IPS DF 19.7 (cell line): ENCODE measurements at places on chromosomes 1 and 21.

DNA sequence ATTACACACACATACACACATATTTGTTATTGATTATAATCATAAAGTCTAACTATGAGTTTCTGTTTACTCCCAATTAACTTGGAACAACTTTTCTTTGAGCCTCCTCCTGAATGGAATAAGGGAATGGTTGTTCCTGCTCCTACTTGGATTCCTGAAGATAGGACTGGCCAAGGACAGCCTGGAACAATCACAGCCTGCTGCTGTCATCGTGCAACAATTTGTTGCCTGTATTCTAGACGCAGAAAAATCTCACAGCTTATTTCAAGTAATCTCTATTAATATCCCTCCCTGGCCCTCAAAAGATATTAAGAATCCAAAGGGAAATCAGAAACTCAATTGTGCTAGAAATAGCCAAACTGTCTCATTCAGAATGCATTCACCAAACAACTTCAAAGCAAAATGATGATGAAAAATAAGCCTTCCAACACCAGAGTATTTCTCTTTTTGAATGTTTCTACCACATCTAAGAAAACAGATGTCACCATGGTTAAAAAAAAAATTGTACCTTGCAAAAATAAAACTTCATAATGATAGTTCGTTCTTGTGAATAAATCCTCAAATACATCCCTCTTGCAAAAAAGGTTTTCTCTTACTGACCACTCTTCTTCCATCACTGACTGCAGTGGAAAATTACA is 30.9 kb downstream of the RCAN1 start:
- DNase-seq: no peak

DNA sequence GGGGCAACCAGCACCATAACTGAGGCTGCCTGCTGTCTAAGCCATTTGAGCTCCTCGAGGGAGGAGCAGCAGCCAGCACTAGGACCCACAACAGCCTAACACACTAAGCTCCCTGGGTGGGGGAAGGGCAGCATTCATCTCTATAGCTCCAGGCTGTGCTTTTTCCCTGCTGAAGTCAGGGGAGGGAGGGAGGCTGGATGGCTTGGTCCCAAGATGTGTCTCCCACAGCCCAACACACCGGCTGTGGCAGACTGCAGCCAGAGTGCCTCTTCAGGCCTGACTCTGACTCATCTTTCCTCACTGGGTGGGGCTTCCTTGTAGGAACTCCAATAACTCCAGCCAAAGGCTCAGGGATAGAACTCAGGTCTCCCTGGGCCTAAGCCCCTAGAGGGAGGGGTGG is 296.3 kb downstream of the PRDM2 start:
- DNase-seq: no peak

- DNase-seq: no peak
These were observed 21.0 kb upstream of the PARP1 start for GRCh38 chr1:226428791-226429461.

GRCh38 chr1:54304518-54304917 is 101.7 kb downstream of the SSBP3 start:
- DNase-seq: no peak

DNA sequence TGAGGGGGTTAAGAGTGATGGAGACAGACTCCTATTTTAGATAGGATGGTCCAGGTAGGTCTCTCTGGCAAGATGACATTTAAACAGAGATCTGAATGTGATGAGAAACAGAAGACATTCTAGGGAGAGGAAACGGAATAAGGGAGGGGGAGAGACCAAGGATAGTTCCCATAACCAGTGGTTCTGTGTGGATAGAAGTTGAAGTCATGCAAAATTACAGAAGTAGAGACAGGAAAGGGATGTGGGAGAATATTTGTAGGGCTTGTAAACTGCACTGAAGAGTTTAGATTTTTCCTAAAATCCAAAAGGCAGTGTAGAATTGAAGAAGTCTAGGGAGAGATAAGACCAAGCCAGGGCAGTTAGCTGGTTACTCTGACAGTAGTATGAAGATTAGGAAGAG is 200.6 kb downstream of the GRIK1 start:
- DNase-seq: no peak

DNA sequence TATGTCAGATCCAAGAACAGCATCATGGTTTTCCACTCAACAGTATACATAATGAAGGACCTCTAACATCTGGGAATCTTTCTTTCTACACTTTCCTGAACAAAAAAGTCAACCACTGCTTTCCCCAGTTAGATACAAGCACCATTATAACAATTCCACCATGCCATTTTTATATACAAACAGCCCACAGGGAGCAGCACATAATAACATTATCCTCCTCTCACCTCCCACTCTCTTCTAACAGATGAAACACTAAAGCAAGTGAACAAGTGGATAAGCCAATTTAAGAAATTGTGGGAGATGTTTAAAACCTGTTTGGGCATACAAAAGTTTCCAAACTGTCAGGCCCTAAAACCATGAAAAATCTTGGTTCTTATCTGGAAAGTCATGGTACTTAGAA is 29.4 kb upstream of the PRRC2C start:
- DNase-seq: no peak

DNA sequence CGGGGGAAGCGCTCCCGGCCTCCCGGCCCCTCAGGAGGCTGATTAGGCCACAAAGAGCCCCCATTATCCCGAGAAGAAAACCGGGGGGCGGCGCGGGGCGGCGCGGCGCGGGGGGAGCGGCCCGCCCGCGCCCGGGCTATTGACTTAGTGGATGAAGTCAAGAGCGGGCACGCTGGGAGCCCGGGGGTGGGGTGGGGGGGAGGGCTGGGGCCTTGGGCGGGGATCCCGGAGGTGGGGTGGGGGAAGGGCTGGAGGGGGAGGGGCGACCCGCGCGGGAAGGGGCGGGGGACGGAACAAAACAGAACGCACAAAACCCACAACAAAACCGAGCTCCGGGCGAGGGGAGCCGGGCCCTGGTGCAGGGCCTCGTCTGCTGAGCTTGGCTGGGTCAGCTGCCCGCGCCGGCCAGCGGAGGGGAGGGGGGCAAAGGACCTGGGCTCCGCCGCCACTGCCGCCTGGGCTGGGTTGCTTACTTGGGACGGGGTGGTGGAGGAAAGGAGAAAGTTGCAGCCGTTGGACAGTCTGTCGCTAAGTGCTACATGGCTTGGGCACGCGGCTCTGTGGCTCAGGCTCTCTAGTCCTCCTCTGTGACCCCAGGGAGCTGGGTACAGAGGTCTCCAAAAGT is 16.3 kb downstream of the PAX7 start:
- DNase-seq: no peak

- DNase-seq: no peak
These were observed 97.0 kb downstream of the IER5 start for GRCh38 chr1:181185461-181185860.

DNA sequence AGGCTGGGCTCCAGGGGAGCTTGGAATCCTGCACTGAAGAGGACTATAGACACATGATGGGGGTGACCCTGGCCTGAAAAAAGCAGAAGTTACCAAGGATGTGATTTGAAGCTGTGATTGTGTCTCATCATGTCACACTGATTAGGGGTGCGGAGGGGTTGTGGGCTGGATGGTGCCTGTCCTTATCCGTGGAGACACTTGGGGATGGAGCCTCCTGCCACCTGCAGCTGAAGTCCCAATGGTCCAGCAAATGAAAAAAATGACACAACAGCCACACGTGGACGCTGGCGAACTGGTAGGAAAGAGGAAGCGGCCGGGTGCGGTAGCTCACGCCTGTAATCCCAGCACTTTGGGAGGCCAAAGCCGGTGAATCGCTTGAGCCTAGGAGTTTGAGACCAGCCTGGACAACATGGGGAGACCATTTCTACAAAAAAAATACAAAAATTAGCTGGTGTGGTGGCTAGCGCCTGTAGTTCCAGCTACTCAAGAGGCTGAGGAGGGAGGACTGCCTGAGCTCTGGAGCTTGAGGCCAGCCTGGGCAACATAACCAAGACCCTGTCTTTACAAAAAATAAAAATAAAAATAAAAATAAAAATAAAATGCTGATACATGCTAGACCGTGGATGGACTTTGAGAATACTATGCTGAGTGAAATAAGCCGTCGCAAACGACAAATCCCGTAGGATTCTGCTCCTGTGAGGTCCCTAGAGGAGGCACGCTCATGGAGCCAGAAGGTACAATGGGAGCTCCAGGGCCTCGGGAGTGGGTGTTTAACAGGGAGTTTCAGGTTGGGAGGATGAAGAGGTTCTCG is 838 bp upstream of the IBA57 start:
- DNase-seq: no peak

DNA sequence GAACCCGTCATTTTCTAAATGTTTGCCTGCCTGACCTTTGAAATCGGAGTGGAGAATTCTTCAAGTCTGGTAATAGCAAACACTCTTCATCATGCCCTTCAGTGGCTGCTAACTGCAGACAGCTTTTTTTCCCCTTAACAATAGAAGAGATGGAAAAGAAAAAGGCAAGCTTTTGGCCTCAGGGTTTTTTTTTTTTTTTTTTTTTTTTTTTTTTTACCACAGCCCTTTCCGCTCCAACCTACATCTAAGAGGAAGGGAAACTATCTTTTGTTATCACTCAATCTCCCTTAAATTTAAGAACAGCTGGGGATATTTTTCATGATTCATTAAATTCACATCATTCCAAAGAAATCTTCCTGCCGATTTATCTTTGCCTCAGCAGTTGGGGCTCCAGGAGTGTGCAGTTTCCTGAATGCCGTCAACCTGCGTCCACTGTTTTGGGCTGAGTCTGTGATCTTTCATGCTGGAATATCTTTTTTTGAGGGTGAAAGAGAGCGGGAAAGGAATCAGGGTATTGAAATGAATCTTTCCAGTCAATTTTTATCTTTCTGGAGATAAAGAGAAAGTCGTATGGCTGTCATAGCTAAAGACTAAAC is 144.5 kb upstream of the SMYD2 start:
- no peak for DNase-seq

DNA sequence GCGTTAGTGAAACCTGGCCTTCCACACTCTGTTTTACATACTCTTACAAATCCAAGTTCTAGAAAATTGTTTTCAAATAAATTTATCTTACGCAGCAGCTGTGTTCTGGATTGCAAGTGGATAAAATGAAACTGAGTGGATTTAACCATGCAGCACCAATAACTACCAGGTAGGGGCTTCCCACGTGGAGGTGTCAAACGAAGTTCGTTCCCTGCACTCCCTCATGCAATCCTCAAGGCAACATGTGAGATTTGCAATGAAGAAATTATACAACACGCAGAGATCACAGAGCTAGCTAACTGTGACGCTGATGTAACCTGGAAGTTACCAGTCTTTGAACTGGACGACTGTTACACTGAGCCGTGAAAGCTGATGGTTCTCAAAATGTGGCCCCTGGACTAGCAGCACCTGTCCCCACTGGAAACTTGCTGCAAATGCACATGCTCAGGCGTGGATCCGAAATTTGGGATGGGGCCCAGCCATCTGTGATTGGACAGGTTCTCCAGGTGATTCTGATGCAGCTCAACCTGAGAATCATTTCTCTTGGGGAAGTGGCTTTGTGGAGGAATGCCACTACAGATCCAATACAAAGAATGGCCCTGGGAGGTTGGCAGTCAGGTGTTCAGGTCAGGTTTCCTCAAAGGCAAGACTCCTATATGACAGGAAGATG is 36.3 kb downstream of the RSPH1 start:
- DNase-seq: no peak

DNA sequence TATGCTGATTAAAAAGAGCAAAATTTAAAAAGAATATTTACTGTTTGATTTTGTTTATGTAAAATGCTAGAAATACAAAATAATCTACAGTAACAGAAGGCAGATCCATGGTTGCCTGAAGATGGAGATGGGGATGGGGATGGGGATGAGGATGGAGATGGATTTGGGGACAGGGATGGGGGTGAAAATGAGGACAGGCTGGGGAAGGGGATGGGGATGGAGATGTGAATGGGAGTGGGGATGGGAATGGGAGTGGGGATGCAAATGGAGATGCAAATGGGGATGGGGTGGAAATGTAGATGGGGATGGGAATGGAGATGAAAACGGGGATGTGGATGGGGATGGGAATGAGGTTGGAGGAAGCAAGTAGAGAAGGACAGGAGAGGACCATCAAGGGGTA is 252.2 kb downstream of the PLPP3 start:
- DNase-seq: no peak

GRCh38 chr1:23449306-23449705 is 24.8 kb upstream of the TCEA3 start:
- DNase-seq: no peak

DNA sequence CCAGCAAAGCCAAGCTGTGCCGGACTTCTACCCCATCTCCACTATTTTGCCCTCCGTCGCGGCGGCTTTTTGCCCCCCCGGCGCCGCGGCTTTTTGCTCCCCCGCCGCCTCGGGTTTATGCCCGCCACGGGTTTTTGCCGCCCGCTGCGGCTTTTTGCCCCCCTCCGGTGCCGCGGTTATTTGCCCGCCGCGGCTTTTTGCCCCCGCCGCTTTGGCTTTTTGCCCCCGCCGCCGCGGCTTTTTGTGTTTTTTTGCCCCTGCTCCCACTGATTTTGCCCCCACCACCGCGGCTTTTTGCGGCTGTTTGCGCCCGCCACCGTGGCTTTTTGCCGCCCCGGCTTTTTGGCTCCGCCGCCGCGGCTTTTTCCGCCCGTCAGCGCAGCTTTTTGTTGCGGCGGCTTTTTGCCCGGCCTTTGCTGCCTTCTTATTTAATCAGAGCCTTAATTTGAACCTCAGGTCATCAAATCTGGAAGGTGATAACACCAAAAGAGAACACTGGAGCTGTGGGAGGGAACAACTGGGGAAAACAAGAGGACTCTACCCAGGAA is 106.0 kb downstream of the TPTE start:
- DNase-seq: no peak

GRCh38 chr1:16173447-16174260 is 17.8 kb upstream of the EPHA2 start:
- DNase-seq: no peak

GRCh38 chr1:216665406-216665805 is 57.8 kb downstream of the ESRRG start:
- DNase-seq: no peak

- DNase-seq: no peak
These were observed 117.3 kb downstream of the KAZN start for GRCh38 chr1:14715802-14716201.

DNA sequence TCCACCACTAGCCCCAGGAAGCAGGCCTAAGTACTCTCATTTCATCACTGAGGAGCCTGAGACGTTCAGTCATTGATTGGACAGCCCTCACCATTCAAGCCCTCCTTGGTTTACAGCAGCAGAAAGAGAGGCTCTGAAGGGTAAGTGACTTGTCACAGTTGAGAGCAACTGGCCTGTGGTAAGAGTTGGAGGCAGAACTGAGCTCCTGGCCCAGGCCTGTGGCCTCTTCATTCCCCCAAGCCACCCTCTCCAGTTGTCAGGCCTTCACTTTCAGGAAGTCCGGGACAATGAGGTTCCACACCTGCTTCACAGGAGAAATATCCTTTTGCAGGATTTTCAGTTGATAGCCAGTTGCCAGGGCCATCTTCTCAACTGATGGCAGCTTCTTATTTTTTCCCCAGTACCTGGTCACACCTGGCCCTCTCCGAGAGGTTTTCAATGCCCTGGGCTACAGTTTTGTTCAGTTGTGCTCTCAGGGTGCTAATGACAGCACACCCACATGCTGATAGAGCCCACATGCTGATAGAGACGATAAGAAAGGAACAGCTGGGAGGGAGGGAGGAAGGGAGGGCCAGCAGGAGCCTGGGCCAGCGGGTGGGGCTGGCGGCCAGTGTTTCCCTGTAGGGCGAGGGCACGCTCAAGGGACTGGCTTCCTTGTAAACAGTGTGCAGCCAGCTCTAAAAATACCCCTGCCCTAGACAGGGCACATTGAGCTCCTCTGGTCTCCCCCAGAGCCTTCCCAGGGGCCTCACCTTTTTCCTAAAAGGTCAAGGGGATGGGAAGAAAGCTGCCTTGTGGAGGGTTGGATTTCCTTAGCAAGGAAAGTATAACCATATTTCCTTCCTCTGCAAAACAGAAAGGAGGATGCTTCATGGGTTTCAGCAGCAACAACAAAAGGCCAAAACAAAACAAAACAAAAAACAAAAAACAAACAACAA is 112.7 kb upstream of the JUN start:
- DNase-seq: no peak

- DNase-seq: no peak
These were observed 39.8 kb upstream of the NFIA start for GRCh38 chr1:61042466-61043009.
